ENCODE measurements at places on chromosomes 6 and 20. TPM values are rescaled to one million over a fixed set of nuclear protein-coding genes. Genes with fewer than 3 reads are reported as not detected.

DNA sequence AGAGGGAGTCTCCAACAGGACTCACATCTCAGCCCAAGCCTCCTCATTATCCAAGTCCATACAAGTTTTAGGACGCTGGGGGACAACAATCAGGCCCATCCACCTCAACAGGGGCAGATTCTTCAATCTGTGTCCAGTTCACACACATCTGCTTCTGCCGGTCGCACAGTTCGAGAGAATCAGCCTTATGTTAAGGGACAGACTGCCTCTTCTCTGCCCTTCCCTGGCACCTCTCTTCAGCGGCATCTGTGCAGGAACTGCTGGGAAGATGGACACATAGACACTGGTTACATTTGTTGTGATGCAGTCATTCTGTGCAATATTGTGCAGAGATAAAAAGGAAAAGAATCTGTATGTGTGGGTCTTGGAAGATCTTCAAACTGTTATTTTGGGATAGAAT lies 21.0 kb downstream of the ULBP1 start:
- no peak for DNase-seq

DNA sequence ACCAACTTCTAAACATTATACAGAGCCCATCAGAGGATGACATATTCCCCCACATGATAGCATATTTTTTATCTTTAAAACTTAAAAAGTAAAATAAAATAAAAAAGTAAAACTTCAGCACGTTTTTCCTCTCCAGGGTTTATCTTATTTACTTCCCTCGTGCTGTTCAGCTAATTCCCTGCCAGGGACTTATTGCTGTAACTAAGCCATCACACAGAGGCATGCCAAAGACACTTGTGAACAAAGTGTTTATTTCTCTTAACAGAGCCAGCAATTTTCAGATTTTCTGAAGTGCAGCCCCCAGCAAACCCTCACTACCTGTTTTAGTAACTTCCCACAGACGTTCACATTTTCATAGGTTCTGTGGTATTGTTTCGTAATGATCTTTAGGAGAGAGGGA lies 293.8 kb downstream of the ZNF217 start:
- no peak for DNase-seq

GRCh38 chr6:5771759-5772390 lies 234.8 kb downstream of the NRN1 start:
- peak; percentile 41 for DNase-seq

ADGB gene
- total RNA-seq = not detected

DNA sequence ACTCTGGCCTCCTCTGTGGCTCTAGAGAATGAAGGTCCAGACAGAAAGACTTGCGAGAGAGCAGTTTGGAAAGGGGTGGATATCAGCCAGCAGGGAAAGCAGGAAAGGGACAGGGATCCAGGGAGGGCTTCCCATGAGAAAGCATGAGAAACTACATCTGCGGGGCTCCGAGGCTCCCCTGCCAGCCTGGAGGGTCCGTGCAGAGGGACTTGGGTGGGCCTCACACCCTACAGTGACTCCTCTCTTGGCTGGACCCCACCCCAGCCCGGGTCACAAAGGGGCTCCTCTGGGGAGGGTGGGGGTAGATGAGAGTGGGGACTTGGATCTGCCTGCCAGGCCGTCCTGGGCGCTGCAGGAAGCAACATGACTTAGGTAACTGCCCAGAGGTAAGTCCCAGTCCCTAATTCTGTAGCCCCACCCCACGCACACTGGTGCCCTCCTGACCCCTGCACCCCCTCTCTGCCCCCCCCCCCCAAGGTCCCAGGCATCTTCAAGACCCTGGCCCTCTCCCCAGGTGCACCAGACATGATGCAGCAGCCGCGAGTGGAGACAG lies at the start of gene TMEM239:
TSS of gene TMEM239 (plus strand) at position 335 of the 553 bp plus-strand sequence. CDS start at position 526, 191 bp downstream.
- no peak for DNase-seq

GRCh38 chr6:89116702-89117101 lies 1.2 kb downstream of the SRSF12 start:
- DNase-seq = no peak

- peak; percentile 80 for DNase-seq
These were observed 126.6 kb downstream of the TIAM2 start for GRCh38 chr6:155121699-155122098.

- DNase-seq = no peak
These were observed 20.4 kb upstream of the MAP3K4 start for GRCh38 chr6:160971171-160971570.

ROMO1 gene
- total RNA-seq = 103 TPM

- no peak for DNase-seq
These were observed 39.0 kb upstream of the SLCO4A1 start for GRCh38 chr20:62603021-62603906.

DNA sequence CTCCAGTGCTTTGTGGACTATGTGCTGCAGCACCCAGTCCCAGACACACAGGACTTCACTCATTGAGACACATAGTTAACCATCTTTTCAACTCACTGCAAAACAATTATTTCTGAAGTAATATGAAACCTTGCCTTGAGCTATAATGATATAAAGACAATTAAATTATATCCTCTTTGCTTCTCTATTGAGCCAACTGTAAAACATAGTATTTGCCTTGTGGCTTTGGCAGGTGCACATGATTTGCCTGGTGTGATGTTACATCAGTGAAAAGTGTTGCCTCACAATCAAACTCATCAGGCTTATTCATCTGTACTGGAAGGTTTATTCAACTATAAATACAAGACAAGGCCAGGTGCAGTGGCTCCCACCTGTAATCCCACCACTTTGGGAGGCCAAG lies 80.6 kb downstream of the NCOA7 start:
- DNase-seq = no peak

LPA gene
- 1.9 TPM for total RNA-seq

NXT1 gene
- 12.6 TPM for total RNA-seq

- DNase-seq = no peak
These were observed 8.4 kb downstream of the FOXS1 start for GRCh38 chr20:31836853-31837608.

DNA sequence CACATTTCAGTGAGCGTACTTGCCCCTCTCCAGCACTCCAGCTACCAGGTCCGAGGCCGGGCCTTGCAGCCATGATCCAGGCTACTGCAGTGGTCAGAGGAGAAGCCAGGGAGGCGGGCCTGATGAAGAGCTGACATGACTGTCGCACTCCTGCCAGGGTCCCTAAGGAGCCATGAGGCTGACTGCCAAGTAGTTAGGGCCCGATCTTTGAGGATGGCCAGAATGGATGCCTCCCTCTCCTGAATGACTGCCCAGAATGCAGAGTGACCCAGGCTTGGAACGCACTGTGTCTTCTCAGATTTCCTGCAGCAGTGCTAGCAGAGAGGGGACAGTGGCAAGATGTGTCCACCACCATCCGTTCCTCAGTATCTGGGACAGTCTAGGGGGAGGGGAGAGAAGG lies 24.7 kb upstream of the LRFN2 start:
- DNase-seq = no peak

- no peak for DNase-seq
These were observed 32.5 kb downstream of the MYB start for GRCh38 chr6:135213616-135214015.

- DNase-seq = no peak
These were observed 156.4 kb downstream of the MTHFD1L start for GRCh38 chr6:151021896-151022295.

MACROD2 gene
- total RNA-seq = 8.7 TPM

- DNase-seq = no peak
These were observed 1.2 kb downstream of the IP6K3 start for GRCh38 chr6:33745548-33745947.

DNA sequence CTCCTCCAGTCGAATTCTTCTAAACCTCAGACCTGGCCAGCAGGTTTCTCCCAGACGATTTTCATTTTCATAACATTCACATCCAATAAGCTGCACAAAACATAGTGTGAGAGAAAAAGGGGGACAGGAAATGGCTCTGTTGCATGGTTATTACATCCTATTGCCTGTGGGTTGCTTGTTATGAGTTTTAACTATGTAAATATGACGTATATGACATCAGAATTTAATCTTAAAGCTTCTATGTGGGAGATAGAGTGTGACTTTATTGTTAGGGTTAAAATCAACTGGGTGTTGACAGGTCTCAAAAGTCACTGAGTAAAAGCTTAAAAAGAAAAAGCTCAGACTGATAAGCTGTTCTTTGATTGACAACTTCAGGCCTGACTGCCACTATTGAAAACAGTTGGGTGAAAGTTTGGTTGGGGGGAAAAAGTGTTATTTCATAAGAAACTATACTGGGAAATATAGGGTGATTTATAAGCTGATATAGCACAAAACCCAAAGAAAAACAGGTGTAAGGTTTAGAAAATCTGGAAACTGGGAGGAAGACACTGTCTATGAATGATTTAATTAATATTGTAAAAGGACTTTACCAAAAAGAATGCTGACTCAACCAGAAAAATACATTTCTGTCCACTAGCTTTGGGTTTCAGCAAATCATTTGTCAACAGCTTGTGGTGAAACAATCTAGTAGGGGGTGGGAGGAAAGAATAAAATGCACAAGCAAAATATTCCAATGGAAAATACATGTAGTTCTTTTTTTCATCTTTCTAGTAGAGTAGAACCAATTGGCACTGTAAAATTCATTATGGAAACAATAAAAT lies 134.1 kb upstream of the CEP162 start:
- no peak for DNase-seq

DNA sequence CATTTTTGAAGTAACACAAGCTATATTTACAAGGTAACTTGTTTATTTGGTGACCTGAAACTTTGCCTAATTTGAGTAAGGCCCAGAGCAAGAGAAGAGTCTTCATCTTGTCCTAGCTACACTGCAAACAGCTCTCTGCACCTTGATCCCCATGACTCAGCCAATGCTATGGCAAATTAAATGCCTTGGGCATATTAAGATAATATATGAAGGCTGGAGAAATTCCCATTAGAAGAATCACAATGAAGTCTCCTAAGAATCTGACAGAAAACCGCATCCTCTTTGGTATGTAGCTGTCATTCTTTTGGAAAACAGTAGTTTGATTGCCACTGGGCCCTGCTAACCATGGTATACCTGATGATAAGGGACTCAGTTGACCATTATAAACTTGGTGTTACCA lies 204.5 kb downstream of the UBE3D start:
- no peak for DNase-seq

VSX1 gene
- not detected for total RNA-seq

DNA sequence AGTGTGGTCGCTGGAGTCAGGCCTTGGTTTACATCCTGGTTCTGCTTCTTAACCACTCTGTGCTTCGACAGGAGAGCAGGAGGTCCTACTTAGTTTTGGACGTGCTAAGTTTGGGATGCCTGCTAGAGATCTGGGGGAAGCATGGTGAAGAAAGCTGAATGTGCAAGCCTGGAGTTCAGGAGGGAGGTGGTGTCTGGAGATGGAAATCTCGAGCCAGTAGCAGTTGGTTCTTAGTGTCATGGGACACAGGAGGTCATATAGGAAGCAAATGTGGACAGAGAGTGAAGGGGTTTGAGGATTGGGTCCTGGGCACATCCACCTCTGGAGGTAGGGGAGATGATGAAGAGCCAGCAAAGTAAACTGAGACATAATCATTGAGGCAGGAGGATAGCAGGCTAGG lies 131.4 kb downstream of the SYCP2 start:
- no peak for DNase-seq

BTN1A1 gene
- total RNA-seq = not detected

GRCh38 chr6:62541502-62541901 lies 255.5 kb upstream of the KHDRBS2 start:
- no peak for DNase-seq

DNA sequence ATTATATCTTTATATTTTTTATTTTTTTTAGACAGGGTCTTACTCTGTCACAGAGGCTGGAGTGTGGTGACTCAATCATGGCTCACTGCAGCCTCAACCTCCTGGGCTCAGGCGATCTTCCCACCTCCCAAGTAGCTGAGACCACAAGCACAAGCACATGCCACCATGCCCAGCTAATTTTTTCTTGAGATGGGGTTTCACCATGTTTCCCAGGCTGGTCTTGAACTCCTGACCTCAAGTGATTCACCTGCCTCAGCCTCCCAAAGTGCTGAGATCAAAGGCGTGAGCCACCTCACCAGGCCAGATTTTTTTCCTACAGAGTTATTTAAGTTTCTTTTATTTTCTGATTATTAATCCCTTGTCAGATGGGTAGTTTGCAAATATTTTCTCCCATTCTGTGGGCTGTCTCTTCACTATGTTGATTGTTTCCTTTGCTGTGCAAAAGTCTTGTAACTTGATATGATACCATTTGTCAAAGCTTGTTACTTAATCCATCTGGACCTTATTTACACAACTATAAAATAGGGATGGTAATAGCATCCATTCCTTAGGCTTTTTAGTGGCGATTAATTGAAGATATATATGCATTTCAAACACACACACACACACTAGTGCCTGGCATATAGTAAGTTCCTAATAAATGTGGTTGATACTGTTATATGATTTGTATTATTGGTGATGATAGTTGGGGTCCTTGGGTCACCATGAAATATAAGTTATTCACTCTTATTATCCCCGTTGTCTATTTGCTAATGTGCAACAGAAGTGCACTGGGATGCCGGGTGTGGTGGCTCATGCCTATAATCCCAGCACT lies 187.1 kb downstream of the BCAS1 start:
- DNase-seq = no peak

- DNase-seq = no peak
These were observed 110.5 kb upstream of the CDYL start for GRCh38 chr6:4665489-4666417.

CST2 gene
- total RNA-seq = not detected

ADTRP gene
- not detected for total RNA-seq

GRCh38 chr6:165653196-165653595 lies 9.8 kb downstream of the PDE10A start:
- no peak for DNase-seq

GRCh38 chr6:16080204-16080603 lies 48.7 kb upstream of the MYLIP start:
- DNase-seq = no peak

GRCh38 chr6:107660839-107661238 lies 163.3 kb downstream of the SCML4 start:
- DNase-seq = no peak

- no peak for DNase-seq
These were observed 58.3 kb downstream of the DACT2 start for GRCh38 chr6:168261234-168261633.

GRCh38 chr6:132785936-132786335 lies 12.5 kb downstream of the SLC18B1 start:
- no peak for DNase-seq

DNA sequence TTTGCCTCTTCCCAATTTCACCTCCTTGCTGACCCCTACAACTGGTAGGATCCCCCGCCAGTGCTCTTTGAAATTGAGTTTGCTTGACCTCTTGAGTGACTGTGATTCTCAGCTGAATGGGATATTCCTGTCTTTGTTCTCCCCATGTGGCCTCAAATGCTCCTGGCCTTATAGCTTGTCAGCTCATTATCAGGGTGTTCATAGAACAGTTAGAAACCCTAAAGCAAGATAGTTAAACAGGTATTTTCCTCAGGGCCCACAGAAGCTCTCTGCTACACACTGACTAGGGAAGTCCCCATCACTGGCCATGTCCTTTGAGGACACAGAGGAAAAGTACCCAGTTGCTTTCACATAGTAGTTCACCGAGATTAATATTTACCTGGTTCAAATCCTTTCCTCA lies 211.5 kb upstream of the DTNBP1 start:
- DNase-seq = no peak

FNDC11 gene
- 9.3 TPM for total RNA-seq

Data from glutamatergic neuron (in vitro differentiated cells).